ENCODE measurements at places on chromosomes 5 and 9.

- DNase-seq: no peak
Observed at GRCh38 chr5:149628221-149628620, 46.9 kb downstream of the ARHGEF37 start.

- no peak for DNase-seq
Observed at GRCh38 chr5:95841914-95842812, 19.6 kb upstream of the GLRX start.

- DNase-seq: no peak
Observed at GRCh38 chr9:122206118-122207046, 22.4 kb downstream of the LHX6 start.

DNA sequence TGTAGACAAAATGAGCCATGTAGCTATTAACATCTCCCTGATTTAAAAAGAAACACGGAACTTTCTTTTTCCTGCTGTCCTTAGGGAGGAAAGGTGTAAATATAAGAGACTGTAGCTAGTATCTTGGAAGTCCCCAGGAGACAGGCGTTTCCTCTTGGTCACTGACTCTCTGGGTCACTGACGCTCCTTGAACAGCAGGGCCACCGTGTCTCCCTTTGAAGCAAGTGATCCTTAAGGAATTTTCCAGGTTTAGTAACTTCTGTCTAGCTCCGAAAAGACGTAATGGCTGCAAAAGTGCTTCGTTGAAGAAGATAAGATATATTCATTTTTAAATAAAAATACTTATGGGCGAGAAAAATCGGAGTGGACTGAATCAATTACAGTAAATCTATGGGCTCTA, 745 bp upstream of the CLTA start:
- DNase-seq: no peak

DNA sequence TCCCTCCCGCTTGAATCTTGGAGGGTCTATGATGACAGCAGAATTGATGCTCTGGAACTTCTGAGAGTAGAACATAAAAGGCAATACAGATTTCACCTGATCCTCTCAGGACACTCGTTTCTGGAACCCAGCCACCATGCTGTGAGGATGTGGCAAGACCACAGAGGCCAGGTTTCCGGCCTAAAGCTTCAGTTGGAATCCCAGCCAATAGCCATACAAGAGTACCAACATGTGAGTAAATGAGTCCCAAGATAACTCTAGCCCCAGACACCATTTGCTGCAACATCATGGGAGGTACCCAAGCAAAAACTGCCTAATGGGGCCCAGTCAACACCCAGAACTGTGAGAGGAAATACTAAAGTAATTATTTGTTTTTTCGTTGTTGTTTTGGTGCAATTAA, 65.7 kb upstream of the MARCHF11 start:
- DNase-seq: no peak

DNA sequence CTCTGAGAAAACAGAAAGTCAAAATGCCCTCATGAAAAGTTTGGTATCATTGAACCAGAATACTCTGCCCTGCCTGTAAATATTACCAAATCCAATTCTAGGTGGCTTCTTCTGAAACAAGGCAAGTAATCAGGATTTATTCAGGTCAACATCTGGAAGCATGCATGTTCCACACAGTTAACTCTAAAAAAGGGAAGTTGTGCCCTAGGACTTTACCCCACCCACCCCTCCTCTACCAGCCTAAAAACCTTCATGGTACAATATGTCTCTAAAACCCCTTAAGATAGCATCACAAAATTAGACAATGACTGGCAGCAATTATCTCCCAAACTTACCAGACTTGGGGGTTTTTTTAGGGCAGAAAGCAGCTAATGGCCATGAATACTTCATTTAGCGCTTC, 414.8 kb upstream of the SLC30A5 start:
- no peak for DNase-seq

GRCh38 chr5:181008136-181008535, 19.5 kb downstream of the BTNL3 start:
- DNase-seq: no peak

DNA sequence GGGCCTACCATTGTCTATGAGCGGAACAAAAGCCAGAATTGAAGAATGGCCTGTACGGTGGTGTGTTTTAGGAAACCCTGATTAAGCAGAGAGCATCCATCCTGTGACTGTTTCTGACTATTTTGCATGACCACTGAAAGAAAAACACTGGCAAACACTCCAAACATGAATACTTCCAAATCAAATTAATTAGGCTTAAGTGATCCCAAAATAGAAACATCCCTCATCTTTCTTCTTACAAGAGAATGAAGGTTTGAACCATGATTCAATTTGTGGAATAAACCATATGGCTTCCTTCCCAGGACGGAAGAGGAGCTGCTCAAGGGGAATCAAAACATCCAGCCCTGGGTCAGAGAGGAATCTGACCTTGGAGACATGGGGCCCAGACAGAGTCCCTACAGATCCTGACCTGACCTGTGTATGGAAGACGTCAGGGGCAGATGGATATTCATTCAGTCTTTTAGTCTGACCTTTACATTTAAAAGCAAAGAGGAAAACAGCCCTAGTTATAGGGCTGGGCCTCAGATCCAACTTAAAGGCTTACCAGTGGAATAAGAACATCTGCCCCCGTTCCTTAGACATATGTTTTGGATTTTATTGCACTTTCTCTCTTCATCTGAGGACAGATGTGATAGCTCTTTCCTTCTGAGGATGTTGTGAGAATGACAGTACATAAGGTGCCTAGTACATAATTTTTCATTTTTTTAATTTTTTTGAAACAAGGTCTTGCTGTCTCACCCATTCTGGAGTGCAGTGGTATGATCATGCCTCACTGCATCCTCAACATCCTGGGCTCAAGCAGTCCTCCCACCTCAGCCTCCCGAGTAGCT, 17.6 kb upstream of the RECK start:
- DNase-seq: no peak

All from neural crest cell (in vitro differentiated cells).